Activated B cell treated with CpG ODN at 0.5 μM for 24 hours (primary cell): ENCODE measurements at places on chromosomes 13 and 19. TPM values are rescaled to one million over a fixed set of nuclear protein-coding genes. Genes with fewer than 3 reads are reported as not detected.

DNA sequence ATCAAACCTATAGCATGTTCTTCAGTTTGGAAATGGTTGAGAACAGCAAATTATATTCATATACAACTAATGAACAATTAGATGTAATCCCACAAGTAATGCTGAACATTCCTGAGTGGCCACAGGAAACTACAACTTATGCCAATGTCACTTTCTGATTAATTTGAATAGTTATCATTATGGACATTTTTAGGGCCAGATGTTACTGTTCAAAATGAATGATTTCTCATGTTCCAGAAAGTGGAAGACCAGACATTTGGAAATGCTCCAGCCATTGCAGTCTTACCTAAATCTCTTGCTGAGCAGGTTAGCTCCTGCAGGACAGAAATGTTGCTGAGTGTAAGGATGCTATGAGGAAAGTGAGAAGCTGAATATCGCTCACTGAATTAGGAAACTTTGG lies 819.8 kb downstream of the PCDH9 start:
- H3K36me3 ChIP-seq = no peaks in the 10 kb centered on the region
- no peak overlapping the region for H3K27ac ChIP-seq
- no peak for DNase-seq
- H3K4me3 ChIP-seq = no peak overlapping the region
- no peaks in the 10 kb centered on the region for H3K4me1 ChIP-seq

- H3K4me1 ChIP-seq = peaks cover 42% of the 10 kb centered on the region
- H3K36me3 ChIP-seq = peaks cover 2% of the 10 kb centered on the region
- no peaks in the 10 kb centered on the region for H3K27me3 ChIP-seq
- peak within 1 kb of the TSS; percentile 86 for H3K4me3 ChIP-seq
- peak within 1 kb of the TSS; percentile 80 for H3K27ac ChIP-seq
Observed at GRCh38 chr19:4066682-4067395, at the start of gene ZBTB7A. Gene ZBTB7A, minus strand, starts transcription at chr19:4066899. Its CDS starts 11,667 bp downstream, at chr19:4055232.

GRCh38 chr19:920051-920864 lies 3.1 kb downstream of the KISS1R start:
- H3K4me3 ChIP-seq = peak overlapping the region; percentile 72
- H3K4me1 ChIP-seq = peaks cover 34% of the 10 kb centered on the region
- peak; percentile 70 for DNase-seq
- no peaks in the 10 kb centered on the region for H3K27me3 ChIP-seq
- no peak overlapping the region for H3K27ac ChIP-seq
- no peaks in the 10 kb centered on the region for H3K36me3 ChIP-seq

DNA sequence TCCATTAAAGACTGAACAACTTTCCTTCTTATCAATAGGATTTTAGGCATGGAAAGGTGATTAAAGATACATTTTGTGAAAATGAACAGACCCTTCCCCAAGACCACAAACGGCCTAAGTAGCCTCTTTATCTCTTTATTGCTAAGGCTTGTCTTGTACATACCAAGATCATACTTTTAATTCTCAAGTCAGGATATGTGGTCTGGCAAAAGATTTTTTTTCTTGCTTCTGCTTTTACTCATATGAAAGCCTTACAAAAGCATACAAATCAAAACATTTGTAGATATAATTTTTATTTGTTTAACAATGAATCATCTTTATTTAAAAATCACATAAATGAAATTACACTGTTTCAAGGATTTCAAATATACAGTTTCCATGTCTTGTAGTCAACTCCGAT lies 35.8 kb downstream of the TGDS start:
- H3K36me3 ChIP-seq = peaks cover 3% of the 10 kb centered on the region
- DNase-seq = no peak
- no peaks in the 10 kb centered on the region for H3K27me3 ChIP-seq
- no peak overlapping the region for H3K4me3 ChIP-seq
- H3K27ac ChIP-seq = no peak overlapping the region

DNA sequence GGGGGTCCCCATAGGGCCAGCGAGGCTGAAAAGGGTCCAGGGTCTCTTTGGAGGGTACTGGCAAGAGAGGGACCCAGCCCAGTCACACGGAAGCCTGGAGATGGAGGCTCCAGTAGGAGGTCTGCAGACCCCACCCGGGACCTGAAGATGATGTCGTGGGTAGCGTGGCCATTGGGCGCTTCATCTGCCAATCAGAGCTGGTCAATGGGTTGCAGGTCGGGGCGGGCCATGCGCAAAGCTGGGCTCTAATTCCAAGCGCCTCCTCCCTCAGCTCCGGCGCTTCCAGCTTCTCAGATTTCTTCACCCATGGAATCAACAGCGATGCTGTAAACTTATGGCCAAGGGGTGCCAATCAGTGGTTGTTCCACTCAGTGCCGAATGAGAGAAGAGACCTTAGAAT lies 10.9 kb downstream of the SIGLEC12 start:
- H3K4me3 ChIP-seq = no peak overlapping the region
- DNase-seq = no peak
- no peaks in the 10 kb centered on the region for H3K4me1 ChIP-seq

DNA sequence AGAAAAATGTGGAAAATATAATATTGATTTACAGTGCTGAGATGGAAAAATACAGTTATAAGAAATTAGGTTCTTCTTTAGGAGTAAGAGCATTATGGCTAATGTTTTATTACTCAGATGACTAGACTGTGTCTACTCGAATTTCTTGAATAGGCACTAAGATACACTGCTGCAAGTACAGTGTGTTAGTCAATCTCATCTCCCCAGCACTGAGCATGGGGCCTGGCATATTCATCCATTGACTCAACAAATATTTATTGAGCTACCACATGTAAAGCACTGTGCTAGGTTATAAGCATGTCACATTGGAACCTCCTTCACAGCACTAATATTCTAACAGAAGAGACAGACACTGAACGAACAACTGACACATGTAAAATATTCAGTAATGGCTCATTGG lies 242.5 kb upstream of the GPC6 start:
- H3K4me1 ChIP-seq = no peaks in the 10 kb centered on the region
- DNase-seq = no peak
- H3K27me3 ChIP-seq = no peaks in the 10 kb centered on the region
- no peak overlapping the region for H3K27ac ChIP-seq
- H3K36me3 ChIP-seq = no peaks in the 10 kb centered on the region
- H3K4me3 ChIP-seq = no peak overlapping the region

DNA sequence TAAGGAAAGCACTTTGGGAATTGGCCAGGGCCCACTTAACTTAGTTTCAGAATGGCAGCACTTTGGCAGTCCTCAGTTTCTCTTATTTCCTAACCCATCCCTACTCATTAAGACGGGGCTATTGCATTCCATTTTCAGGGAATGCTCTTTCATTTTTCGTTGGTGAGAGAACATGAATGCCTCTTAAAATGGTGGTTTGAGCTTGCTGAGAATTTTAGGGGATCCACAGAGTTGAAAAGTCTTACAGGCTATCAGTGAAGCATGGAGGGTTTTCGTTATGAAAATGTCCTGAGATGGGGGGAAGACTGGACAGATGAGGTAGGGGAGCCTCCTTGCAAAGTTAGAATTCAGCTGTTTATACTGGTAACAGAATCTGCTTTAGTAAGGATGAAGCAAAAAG lies 71.4 kb downstream of the LRCH1 start:
- peaks cover 92% of the 10 kb centered on the region for H3K4me1 ChIP-seq
- H3K27ac ChIP-seq = peak overlapping the region; percentile 50
- H3K36me3 ChIP-seq = peaks cover 4% of the 10 kb centered on the region
- H3K27me3 ChIP-seq = no peaks in the 10 kb centered on the region
- peak overlapping the region; percentile 32 for H3K4me3 ChIP-seq
- no peak for DNase-seq

DNA sequence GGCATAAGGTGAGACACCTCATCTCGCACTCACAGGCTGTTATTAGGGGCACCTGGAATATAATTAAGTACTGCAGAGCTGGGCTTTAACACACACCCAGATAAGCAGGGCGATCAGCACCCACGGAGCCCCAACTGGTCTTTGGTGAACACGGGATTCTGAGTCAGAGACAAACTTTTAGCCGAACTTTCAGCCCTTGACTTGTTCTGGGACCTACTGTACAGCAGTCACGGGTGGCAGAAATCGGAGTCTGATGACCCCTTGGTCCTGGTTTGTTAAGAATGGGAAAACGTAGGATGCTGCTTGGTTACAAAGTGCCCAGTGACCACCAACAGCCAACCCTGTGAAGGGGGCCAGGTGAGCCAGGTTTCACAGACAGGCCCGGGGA lies 9.0 kb downstream of the SH3GL1 start:
- no peak overlapping the region for H3K27ac ChIP-seq
- no peaks in the 10 kb centered on the region for H3K27me3 ChIP-seq
- H3K36me3 ChIP-seq = peaks cover 49% of the 10 kb centered on the region
- peaks cover 34% of the 10 kb centered on the region for H3K4me1 ChIP-seq
- no peak for DNase-seq

- peaks cover 12% of the 10 kb centered on the region for H3K27me3 ChIP-seq
- no peak for DNase-seq
- H3K27ac ChIP-seq = no peak overlapping the region
- no peaks in the 10 kb centered on the region for H3K4me1 ChIP-seq
- H3K4me3 ChIP-seq = no peak overlapping the region
Observed at GRCh38 chr13:111429064-111429558, 108.7 kb downstream of the TEX29 start.

DNA sequence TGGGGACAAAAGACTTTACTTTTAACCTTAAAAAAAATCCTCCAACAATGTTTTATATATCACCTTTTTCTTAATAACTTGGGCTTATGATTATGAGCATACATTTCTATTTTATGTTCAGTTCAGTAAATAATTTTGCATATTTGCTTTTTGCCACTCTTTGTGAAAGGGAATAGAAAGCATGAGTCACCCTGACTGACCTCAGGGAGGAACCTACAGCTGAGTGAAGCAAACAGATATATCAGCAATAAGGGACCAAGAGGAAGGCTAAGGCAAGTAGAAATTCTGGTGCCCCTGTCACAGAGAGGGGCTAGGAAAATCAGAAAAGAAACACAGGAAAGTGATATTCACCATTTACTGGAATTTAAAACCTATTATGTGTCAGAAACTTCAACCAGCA lies 37.2 kb upstream of the SOHLH2 start:
- no peak overlapping the region for H3K4me3 ChIP-seq
- no peak overlapping the region for H3K27ac ChIP-seq
- H3K36me3 ChIP-seq = no peaks in the 10 kb centered on the region
- no peak for DNase-seq

DNA sequence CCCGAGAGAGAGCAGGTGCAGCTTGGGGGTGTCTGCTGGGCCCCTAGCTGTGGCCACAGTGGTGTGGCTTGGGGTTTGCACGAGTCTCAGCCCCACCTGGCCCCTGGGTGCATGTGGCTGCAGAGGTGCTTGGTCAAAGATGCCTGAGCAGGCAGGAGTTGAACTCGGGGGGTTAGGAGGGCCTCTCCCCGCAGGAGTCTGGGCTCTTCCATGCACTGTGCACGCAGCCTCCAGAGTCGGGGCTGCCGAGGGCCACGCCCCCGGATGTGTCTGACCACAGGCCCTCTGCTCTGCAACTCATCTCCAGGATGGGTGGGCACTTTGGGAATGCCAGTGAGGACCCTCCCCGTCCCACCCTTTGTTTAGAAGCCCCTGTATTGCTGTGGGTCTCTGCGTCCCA lies 91.5 kb upstream of the MCF2L start:
- peaks cover 42% of the 10 kb centered on the region for H3K36me3 ChIP-seq
- DNase-seq = no peak
- no peak overlapping the region for H3K27ac ChIP-seq
- no peaks in the 10 kb centered on the region for H3K27me3 ChIP-seq
- H3K4me3 ChIP-seq = no peak overlapping the region
- H3K4me1 ChIP-seq = peaks cover 23% of the 10 kb centered on the region

- no peak for DNase-seq
- no peaks in the 10 kb centered on the region for H3K27me3 ChIP-seq
- H3K27ac ChIP-seq = no peak overlapping the region
- no peaks in the 10 kb centered on the region for H3K36me3 ChIP-seq
Observed at GRCh38 chr13:50664951-50665350, 178.5 kb downstream of the DLEU7 start.

WDR88 gene
- total RNA-seq = 0.51 TPM in 1 of 2 replicates, not detected in the other

KMT2B gene
- total RNA-seq = 65.6 and 65.8 TPM in 2 replicates

NLRP7 gene
- 0.27 and 0.33 TPM in 2 replicates for total RNA-seq

ACER1 gene
- total RNA-seq = not detected in 2 replicates
